ENCODE measurements at places on chromosomes 4 and X.

DNA sequence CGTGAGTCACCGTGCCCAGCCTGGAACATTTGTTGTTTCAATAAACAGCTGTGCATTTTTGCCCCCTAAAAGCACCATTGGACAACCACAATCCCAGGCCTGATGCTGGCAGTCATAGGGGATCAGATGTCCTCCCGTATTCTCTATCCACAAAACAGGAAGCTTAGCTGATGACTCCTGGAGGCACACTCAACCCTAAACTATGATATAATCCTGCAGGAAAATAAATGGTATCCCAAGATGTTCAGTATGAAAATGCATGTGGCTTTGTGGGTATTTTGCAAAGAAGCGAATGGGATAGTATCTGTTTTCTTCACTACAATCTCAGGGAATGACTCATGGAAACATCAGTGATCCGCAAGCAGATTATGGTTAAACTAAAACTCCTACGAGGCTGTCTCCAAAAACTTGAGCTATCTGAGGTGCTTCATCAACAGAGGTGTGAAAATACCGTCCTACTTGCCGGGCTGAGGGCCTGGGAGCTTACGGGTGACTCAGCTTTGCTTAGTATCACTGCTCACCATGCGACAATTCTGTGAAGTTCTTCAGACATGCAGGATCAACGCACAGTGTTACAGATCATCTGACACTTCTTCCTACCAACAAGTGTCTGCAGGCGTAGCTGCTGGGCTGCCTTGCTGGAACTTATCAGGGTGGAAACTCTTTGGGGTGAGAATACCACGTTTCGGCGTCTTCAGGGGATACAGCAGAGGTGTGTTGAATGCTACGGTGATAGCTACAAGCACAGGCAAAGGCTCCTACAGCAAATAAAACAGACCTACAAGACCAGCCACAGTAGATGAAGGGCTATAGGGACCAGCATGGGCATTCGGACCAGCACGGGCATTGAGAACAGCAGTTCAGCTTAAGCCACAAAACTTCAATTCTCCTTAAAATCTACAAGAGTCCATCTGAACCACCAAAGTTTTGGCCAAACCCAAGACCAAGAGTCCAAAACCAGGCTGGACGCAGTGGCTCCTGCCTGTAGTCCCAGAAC is 148.5 kb downstream of the DHRSX start:
- peak; percentile 42 for DNase-seq

GRCh38 chrX:97399400-97399799 is 515.7 kb downstream of the RPA4 start:
- no peak for DNase-seq

DNA sequence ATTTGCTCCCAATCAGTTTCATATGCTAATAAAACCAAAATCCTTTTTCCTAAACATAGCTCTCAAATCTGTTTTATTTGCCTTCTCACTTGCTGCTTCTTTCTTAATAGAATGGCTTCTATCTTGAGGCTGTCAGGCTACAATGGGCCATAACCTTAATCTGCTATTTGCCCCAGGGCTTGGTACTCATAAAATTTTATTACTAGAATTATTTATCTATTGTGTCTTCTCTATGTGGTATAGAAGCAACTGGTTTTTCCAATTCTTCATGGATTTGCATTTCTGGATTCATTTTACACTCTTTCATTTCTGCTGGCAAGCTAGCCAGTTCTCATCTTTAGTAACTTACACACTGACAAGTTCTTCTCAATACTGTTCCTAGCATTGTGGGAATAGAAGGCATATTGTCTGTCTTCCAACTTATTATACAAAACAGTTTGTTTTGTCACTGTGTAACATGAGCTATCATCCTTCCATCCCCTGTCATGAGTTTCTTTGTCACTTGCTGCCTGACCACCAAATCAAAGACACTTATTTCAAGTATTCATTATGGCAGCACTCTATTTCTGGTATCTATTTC is 96.6 kb upstream of the KCNIP4 start:
- DNase-seq = no peak

DNA sequence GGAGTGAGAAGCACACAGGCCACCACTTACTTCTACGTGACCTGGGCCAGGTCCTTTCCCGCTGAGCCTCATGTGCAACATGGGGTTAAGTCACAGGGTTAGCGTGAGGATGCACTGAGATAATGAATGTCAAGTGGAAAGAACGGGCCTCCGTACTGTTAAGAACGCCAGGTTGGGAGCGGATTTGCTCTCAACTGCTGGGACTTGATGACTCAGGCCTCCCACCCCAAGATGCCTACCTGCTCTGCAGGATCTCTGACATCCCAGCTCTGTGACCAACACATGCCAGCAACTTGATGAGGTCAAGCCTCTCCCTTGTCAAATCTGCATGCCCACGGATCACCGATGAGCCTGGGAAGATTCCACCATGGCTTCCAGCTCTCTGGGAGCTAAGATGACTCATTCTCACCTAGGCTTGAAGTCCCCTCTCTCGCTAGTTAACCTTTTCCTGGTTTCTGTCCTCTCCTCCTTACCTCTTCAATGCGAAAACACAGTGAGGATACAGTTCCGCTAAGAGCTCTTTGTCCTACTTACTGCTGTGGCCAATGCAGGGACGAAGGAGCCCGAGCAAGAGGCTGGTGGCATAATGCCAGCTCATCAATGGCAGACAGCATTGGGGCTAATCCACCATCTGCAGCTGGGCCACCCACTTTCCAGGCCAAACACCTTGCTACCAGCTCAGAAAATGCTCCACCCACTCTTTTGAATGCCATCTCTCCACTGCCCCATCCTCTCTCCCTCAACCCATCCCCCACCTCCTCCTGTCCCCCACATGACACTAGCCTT is 67.6 kb downstream of the PJA1 start:
- DNase-seq = peak; percentile 14

DNA sequence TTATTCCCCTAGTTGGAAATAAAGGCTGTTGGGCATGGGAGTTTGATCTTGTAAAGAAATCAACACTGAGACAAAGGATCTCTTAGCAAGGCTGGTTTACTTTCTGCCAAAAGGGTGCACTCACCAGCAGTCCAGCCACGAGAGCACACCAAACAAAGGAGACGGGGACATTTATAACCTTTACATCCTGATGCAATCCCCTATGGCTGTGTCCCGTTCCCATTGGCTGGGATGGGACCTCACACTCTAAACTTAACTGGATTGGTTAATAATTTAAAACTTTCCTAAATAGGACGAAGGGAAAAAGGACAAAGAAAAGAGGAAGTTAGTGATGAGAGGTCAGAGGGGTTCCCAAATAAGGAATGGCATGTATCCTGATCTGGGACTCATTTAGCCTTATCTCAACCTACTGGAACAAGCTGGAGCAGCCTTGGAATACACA is 17.9 kb downstream of the METAP1 start:
- no peak for DNase-seq

DNA sequence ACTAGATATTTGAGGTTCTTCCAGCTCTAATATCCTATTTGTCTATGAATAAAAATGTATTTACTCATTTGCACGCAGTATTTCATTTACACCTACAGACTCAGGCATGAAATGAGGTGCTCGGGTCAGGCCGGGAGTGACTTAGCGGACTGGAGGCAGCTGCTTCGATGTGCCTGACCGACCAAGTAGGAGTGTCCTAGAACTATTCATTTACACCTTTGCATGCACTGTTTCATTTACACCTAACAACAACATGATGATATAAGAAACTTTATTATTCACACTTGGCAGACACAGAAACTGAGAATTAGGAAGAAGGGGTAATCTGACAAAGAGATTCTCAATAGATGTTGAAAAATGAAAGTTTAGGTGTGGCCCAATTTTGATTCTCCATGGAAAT is 28.7 kb upstream of the FAT1 start:
- DNase-seq = no peak

DNA sequence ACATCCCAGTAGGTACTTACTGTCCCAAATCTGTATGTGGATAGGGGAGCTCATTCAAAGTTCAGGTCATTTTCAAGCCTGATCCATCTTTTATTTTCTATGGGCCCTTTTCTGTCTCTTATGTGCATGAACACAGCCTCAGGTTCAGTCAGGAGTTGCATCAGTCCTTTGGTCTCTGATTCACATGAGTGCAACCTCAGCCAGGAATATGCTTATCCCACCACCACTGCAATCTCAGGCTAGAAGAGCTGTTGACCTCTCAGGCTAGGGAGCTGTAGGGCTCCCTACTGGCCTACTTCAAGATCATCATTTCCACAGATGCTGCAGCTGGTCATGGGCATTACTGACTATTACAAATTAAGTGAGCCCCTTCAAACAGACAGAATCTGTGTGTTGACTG is 27.2 kb downstream of the AASDH start:
- DNase-seq = no peak

- no peak for DNase-seq
These were observed 255.8 kb downstream of the COL25A1 start for GRCh38 chr4:109046471-109047201.

- no peak for DNase-seq
These were observed 82.5 kb upstream of the AFF2 start for GRCh38 chrX:148417934-148418333.

- DNase-seq = no peak
These were observed 455.3 kb downstream of the KCTD8 start for GRCh38 chr4:43993196-43993902.

- DNase-seq = no peak
These were observed 67.2 kb downstream of the GPAT3 start for GRCh38 chr4:83603129-83603528.

DNA sequence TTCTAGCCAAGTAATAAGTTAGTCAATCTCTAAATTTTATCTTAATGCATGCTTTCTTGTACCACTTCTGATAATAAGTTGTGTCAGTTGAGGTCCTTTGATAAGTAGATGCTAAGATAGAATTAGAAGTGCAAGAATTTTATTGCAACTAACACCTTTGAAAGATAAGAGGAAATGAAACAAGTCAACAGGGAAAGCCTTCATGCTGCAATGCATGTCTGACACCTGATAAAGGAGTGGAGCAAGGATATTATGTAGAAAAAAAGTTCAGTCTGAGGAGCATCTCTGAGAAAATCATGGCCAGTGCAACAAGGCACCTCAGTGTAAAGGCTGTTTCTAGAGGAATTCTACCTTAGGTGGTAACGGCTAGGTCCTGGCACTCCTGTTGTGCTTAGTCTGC is 210.7 kb upstream of the PPP1R2C start:
- DNase-seq = no peak

- no peak for DNase-seq
These were observed 26.5 kb upstream of the FUNDC1 start for GRCh38 chrX:44569122-44569521.

GRCh38 chr4:176584031-176584606 is 208.6 kb downstream of the VEGFC start:
- no peak for DNase-seq

- DNase-seq = no peak
These were observed 132.7 kb upstream of the NR3C2 start for GRCh38 chr4:148574911-148575310.

DNA sequence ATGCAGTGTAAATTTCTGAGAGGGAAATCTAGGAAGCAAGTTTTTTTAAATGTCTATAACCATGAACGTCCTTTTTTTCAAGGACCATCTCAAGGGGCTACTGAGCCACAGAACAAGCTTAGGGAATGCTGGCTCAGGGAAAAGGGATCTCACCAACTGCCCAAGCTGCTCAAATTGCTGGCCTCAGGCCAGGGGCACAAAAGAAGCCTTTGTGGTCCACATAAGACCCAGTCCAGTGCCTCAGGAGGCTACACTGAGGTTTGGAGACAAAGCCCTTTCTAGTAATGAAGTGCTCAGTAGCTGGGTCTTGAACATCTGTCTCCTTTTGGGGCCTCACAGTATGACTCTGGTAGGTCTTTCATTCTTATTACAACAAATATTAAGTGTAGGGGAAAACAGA is 305.5 kb downstream of the RAB28 start:
- no peak for DNase-seq

GRCh38 chrX:143648705-143649104 is 12.8 kb upstream of the SLITRK4 start:
- DNase-seq = no peak

GRCh38 chr4:72377491-72378194 is 191.4 kb downstream of the ADAMTS3 start:
- no peak for DNase-seq

GRCh38 chr4:150104404-150105027 is 26.3 kb downstream of the DCLK2 start:
- no peak for DNase-seq

GRCh38 chr4:80139671-80140070 is 57.6 kb upstream of the PRDM8 start:
- no peak for DNase-seq

GRCh38 chrX:55109306-55109705 is 20.5 kb downstream of the PAGE2 start:
- DNase-seq = no peak

DNA sequence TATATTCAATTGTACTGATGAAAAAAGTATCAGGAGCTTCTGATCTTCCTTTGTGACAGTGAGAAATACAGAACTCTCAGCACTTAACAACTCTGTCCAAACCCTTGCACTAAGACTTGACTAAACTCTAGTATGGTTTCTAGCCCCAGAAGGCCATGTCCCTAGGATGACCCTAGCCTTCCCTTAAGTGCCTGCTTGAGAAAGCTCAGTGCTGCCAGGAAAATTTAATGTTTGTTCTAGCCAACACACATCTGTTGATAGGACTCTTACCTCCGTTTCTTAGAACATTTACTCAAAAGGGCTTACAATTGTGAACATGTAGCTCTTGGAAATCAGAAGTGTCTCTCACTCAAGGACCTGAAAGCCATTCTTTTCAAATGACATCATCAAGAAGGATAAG is 1055.2 kb upstream of the FTHL17 start:
- DNase-seq = no peak

DNA sequence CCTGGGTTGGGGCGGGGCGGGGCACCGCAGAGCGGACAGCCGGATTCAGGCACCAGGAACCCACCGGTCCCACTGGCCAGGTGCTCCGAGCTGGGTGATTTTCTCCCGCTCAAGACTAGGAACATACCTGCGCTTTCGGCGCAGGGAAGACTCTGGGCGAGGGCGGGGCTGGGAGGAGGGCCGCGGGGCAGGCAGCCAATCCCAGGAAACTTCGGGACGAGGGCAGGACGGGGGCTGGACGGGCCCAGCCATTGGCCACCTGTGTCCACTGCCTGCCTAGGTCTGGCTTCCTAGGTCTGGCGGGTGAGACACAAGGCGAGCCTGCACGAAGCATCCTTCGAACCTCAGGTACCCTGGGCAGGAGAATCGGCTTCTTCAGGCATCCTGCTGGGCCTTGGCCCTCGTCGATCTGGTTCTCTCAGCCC is 274 bp upstream of the ERVMER34-1 start:
- DNase-seq = no peak

- DNase-seq = no peak
These were observed 653.6 kb upstream of the NR3C2 start for GRCh38 chr4:149095811-149096210.

GRCh38 chr4:78926826-78927225 is 12.4 kb downstream of the PAQR3 start:
- DNase-seq = no peak

All from PC-9 (cell line).